ENCODE measurements at places on chromosomes 1 and 21.

DNA sequence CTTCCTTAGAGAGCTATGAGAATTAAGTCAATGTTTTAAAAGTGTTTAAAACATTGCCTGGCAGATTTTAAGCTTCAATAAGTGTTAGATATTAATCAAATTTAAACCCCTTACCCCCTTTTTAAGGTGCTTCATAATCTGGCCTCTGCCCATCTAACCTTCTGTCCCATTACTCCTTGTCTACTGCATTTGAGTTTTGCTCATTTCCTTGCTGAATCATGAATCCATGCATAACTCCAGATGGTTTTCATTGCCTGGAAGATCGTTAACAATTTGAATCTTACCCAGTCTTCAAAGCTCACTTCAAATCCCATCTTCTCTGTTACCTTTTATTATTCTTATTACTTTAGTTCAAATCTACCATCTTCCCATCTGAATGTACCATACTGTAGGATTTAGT is 4.6 kb downstream of the HJV start:
- no peak for DNase-seq

DNA sequence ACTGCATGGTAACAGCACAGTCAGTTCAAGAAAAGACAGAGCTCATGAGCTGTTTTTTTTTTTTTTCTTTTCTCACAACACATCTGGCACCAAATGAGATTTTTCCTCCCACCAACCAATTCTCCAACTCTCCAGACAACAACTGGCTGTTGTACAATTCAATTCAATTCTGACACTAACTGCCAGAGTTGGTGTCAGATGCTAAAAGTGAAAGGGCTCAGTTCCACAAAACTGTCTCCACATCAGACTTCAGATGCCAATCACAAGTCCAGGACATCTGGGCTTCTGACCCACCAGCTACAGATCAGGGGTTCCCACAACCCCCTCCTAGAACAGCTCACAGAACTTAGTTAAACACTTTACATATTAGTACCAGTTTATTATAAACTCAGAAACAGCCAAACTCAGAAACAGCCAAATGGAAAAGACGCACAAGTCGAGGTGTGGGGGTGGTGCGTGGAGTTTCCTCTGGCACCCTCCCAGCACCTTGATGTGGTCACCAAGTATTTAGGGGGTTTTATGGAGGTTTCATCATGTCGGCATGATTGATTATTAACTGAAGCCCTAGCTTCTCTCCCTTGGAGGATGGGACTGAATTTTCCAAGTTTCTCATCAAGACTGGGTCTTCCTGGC is 39.2 kb upstream of the LRRC8D start:
- DNase-seq = no peak

DNA sequence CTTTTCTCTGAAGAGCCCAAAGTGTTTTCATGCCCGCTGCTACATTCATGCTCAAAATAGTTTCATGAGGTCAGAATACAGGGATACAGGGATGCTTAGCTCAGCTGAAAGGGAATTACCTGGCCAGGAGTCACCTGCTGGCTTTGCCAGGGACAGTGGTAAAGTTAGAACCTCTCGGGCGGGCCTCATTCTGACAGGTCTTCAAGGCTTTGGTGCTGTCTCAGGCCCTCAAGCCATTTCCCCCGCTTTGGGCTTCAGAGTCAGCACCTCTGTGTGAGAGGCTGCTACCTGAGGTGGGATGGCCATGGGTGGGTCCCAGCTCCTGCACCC is 5.5 kb downstream of the RASSF5 start:
- no peak for DNase-seq

- no peak for DNase-seq
Observed at GRCh38 chr1:180183426-180183825, 28.8 kb downstream of the QSOX1 start.

Data from myocyte (in vitro differentiated cells).